Pericardium fibroblast (primary cell): ENCODE measurements at places on chromosomes 1 and 21. TPM values are rescaled to one million over a fixed set of nuclear protein-coding genes. Genes with fewer than 3 reads are reported as not detected.

The PTAFR gene
- 0.17 and 0.23 TPM in 2 replicates for total RNA-seq

The NECTIN4 gene
- total RNA-seq, result 0.12 TPM in 1 of 2 replicates, not detected in the other

The PUM1 gene
- 39.7 and 75.2 TPM in 2 replicates for total RNA-seq

The SERTAD4 gene
- 0.60 and 1.9 TPM in 2 replicates for total RNA-seq

The TDRD10 gene
- total RNA-seq, result not detected in 2 replicates

The FAM163A gene
- total RNA-seq, result not detected in 2 replicates

The OPRD1 gene
- total RNA-seq, result not detected in 2 replicates

The IGFN1 gene
- total RNA-seq, result not detected in 2 replicates

The TFF2 gene
- total RNA-seq, result not detected in 2 replicates

The RYR2 gene
- 0.09 and 1.2 TPM in 2 replicates for total RNA-seq

The ZNF593OS gene
- total RNA-seq, result 0.23 TPM in 1 of 2 replicates, not detected in the other

The CYP4A22 gene
- total RNA-seq, result not detected in 2 replicates

The RAB3B gene
- 0.77 and 1.8 TPM in 2 replicates for total RNA-seq

The TP73 gene
- not detected in 2 replicates for total RNA-seq
